ENCODE measurements at places on chromosomes 1 and 21. TPM values are rescaled to one million over a fixed set of nuclear protein-coding genes. Genes with fewer than 3 reads are reported as not detected.

The GRHL3 gene
- not detected for total RNA-seq

- H3K4me3 ChIP-seq: no peak overlapping the region
- no peak for DNase-seq
- H3K27me3 ChIP-seq: no peaks in the 10 kb centered on the region
- no peaks in the 10 kb centered on the region for H3K4me1 ChIP-seq
Observed at GRCh38 chr1:234556245-234556943, 53.6 kb downstream of the IRF2BP2 start.

The LRRC38 gene
- total RNA-seq: not detected

DNA sequence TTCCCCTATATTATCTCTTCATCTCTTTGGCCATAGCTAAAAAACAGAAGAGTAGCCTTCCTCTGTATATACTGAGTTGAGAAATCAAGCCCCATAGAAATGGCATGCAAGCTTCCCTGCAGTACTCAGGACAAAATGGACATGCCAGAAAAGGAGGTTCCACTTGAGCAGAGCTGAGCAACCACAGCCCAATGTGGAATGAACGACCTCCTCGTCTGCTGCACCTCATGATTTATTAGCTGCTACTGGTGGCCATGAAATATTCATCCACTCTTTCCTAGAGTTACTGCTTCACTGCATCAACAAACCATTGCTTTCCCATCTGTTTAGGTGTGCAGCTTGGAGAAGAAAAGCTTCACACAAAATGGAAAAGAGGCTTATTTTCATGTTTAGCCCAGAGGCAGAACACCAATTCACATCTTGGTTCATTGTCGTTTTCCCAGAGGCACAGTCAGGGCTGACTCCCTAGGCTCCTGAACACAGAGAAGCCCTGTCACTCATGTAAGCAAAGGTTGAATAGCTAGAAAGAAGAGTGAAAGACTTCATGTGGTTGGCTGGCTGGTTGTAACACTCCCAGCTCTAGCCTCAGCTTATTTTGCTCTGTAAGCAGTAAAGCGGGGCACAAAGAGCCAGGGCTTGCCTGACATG is 148.0 kb downstream of the TSEN15 start:
- no peaks in the 10 kb centered on the region for H3K36me3 ChIP-seq
- no peak overlapping the region for H3K27ac ChIP-seq
- peaks cover 2% of the 10 kb centered on the region for H3K27me3 ChIP-seq
- H3K4me3 ChIP-seq: no peak overlapping the region
- no peaks in the 10 kb centered on the region for H3K4me1 ChIP-seq

DNA sequence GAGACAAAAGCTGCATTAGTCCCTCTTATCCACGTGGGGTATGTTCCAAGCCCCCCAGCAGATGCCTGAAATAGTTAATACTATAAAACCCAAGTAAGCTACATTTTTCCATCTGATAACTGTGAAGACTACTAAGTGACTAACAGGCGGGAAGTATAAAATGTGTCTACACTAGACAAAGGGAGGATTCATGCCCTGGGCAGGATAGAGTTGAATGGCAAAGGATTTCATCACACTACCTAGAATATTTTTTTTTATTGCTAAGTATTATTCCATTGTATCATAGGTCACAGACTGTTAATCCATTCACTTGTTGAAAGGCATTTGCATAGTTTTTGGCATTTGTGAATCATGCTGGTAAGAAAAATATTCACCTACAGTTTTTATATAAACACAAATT is 26.4 kb upstream of the CFHR4 start:
- H3K4me3 ChIP-seq: no peak overlapping the region
- H3K27me3 ChIP-seq: peaks cover 2% of the 10 kb centered on the region

- DNase-seq: no peak
- no peaks in the 10 kb centered on the region for H3K4me1 ChIP-seq
- H3K27ac ChIP-seq: no peak overlapping the region
- peaks cover 3% of the 10 kb centered on the region for H3K27me3 ChIP-seq
- no peak overlapping the region for H3K4me3 ChIP-seq
Observed at GRCh38 chr1:186845576-186846210, 16.9 kb downstream of the PLA2G4A start.

DNA sequence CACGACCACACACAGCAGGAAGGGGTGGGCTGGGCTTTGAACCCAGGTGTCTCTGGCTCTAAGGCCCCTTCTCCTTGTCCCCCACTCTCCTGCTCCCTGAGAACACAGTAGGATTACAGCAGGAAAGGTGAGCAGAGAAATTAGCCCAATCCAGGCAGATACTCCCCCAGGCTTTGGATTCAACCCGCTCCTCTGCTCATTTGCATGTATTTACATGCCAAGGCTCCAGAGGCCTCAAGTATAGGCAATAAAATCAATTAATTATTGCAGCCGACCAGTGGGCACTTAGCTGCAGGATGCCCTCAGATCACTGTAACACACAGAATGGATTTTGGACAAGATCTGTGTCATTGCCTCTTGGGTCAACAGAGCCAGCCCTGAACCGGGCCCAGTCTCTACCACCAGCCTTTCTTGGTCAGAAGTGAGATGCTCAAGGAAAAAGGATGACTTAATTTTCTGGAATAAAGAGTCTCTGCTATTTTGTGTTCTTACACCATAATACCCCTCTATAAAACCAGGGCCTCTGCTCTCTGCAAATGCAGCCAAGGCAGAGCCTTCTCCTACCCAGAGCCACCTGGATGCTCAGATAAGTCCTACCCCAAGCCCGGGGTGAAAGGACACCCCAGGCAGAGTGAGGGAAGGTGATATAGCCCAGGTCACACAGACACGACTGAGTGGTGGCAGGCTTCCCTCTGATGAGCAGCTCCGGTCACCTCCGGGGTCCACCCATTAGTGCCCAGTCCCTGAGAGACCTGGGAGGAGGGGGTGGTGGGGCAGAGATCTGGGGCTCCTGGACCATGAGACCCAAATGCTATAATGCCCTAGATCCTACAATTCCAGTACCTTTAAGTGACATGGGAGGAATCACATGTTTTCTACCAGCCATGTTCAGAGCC is 28.9 kb downstream of the MATN1 start:
- H3K36me3 ChIP-seq: no peaks in the 10 kb centered on the region
- H3K4me1 ChIP-seq: no peaks in the 10 kb centered on the region
- H3K27me3 ChIP-seq: no peaks in the 10 kb centered on the region
- H3K27ac ChIP-seq: no peak overlapping the region

The TAF13 gene
- total RNA-seq: 29.0 TPM

The UBXN10 gene
- total RNA-seq: 0.53 TPM

GRCh38 chr1:18110968-18111367 is 3.4 kb downstream of the IGSF21 start:
- DNase-seq: peak; percentile 29
- H3K4me3 ChIP-seq: peak overlapping the region; percentile 20
- no peak overlapping the region for H3K27ac ChIP-seq
- H3K27me3 ChIP-seq: peaks cover 63% of the 10 kb centered on the region
- H3K4me1 ChIP-seq: peaks cover 9% of the 10 kb centered on the region
- no peaks in the 10 kb centered on the region for H3K36me3 ChIP-seq

GRCh38 chr1:196660852-196661251 is 9.0 kb downstream of the CFH start:
- H3K27me3 ChIP-seq: no peaks in the 10 kb centered on the region
- no peak overlapping the region for H3K27ac ChIP-seq
- no peak for DNase-seq
- H3K36me3 ChIP-seq: no peaks in the 10 kb centered on the region
- H3K4me1 ChIP-seq: peaks cover 6% of the 10 kb centered on the region

DNA sequence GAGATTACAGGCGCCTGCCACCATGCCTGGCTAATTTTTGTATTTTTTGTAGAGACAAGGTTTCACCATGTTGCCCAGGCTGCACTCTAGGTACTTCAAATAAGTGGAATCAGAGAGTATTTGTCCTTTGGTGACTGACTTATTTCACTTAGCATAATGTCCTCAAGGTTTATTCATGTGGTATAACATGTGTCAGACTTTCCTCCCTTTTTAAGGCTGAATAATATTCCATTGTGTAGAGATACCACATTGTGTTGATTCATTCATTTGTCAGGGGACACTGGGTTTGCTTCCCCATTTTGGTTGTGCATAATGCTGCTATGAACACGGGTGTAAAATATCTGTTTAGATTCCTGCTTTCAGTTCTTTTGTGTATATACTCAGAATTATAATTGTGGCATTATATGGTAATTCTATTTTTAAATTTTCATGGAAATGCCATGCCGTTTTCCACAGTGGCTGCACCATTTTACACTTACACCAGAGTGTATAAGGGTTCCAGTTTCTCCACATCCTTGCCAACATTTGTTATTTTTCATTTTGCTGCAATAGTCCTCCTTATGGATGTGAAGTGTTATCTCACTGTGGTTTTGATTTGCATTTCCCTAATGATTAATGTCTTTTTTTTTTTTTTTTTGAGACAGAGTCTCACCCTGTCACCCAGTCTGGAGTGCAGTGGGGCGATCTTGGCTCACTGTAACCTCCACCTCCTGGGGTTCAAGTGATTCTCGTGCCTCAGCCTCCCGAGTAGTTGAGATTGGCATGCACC is 35.1 kb downstream of the IL6R start:
- no peak for DNase-seq
- no peaks in the 10 kb centered on the region for H3K27me3 ChIP-seq
- no peak overlapping the region for H3K4me3 ChIP-seq
- peaks cover 61% of the 10 kb centered on the region for H3K4me1 ChIP-seq

DNA sequence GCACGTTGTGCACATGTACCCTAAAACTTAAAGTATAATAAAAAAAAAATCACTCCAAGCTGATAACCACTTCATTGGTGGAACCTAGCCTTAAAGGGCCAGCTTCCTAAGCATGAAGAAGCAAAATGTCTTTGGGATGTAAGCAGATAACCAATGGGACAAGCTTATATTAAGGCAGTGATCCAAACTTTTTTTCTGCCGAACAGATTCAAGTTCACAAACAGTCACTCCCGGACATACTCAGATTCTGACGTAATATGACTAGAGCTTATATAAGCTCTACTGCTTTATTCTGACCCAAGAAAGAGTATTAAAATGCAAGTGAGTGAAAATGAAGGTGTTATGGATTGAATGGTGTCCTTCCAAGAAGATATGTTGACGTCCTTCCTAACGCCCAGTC is 44.9 kb upstream of the HIVEP3 start:
- no peak overlapping the region for H3K27ac ChIP-seq
- H3K27me3 ChIP-seq: no peaks in the 10 kb centered on the region
- H3K4me3 ChIP-seq: no peak overlapping the region
- H3K4me1 ChIP-seq: no peaks in the 10 kb centered on the region
- peaks cover 7% of the 10 kb centered on the region for H3K36me3 ChIP-seq

GRCh38 chr1:247268390-247269045 is 12.6 kb downstream of the VN1R5 start:
- peaks cover 5% of the 10 kb centered on the region for H3K36me3 ChIP-seq
- H3K27ac ChIP-seq: no peak overlapping the region
- H3K27me3 ChIP-seq: no peaks in the 10 kb centered on the region
- no peak overlapping the region for H3K4me3 ChIP-seq

- peaks cover 28% of the 10 kb centered on the region for H3K4me1 ChIP-seq
- peak; percentile 28 for DNase-seq
- no peak overlapping the region for H3K4me3 ChIP-seq
- H3K27me3 ChIP-seq: no peaks in the 10 kb centered on the region
- H3K36me3 ChIP-seq: no peaks in the 10 kb centered on the region
Observed at GRCh38 chr1:33094971-33095604, 14.1 kb downstream of the AZIN2 start.

The CLDN14 gene
- total RNA-seq: not detected

- H3K36me3 ChIP-seq: peaks cover 11% of the 10 kb centered on the region
- H3K27me3 ChIP-seq: no peaks in the 10 kb centered on the region
- H3K27ac ChIP-seq: no peak overlapping the region
- no peaks in the 10 kb centered on the region for H3K4me1 ChIP-seq
Observed at GRCh38 chr1:21121764-21122471, 54.8 kb downstream of the EIF4G3 start.

- no peak overlapping the region for H3K27ac ChIP-seq
- H3K4me1 ChIP-seq: no peaks in the 10 kb centered on the region
- DNase-seq: no peak
- no peaks in the 10 kb centered on the region for H3K36me3 ChIP-seq
- no peaks in the 10 kb centered on the region for H3K27me3 ChIP-seq
- H3K4me3 ChIP-seq: no peak overlapping the region
Observed at GRCh38 chr1:70627910-70628309, 216.8 kb downstream of the CTH start.

The LORICRIN gene
- total RNA-seq: 0.19 TPM

DNA sequence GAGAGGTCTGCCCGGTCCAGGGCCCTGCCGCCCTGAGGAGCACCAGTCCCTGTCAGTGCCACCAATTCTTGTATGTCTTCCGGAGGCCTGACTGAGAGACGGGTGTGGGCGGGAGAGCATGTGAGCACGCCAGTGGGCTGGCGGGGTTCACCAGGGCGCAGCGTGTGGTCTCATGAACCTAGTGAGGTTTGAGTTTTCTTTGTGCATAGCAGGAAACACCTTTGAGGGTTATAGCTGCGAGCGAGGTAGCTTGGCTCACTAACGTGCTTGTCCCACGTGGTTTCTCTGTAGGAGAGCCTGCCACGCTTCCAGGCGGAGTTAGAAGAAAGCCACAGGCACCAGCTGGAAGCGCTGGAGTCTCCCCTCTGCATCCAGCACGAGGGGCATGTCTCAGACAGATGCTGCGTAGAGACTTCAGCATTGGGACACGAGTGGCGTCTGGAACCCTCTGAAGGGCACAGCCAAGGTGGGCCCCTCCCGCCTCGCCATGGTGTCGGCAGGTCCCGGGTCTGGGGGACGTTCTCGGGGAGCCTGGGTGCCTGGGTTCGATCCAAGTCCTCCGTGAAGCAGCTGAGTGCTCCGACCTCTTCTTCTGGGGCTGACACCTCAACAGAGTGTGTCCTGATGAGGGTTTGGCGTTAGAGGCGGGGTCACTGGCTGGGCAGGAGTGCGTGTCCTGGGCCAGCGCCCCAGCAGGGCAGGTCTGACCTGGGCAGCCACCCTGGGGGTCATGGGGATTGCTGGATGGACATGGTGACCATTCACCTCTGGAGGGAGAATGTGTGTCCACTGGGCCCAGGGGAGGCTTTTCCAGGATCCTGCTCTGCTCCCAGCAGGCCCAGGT is 31.4 kb downstream of the PCNT start:
- H3K36me3 ChIP-seq: peaks cover 38% of the 10 kb centered on the region
- no peak for DNase-seq
- H3K27ac ChIP-seq: no peak overlapping the region
- H3K4me1 ChIP-seq: no peaks in the 10 kb centered on the region
- H3K4me3 ChIP-seq: no peak overlapping the region

DNA sequence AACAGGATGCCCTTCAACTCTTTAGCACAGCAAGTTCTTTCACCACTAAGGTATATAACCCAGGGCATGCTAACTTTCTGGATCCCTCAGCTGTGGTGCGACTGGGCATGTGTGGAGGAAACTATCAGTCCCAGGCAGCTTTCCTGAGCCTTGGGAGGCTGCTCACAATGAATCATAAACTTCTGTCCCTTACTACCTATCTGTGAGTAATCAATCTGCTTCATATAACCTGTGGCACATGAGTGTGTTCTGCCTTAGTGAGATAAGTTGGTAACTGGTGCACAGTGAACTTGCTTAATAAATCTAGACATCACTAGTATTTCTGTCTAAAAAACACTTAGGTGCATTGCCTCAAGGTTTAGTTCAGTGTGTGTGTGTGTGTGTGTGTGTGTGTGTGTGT is 158.0 kb downstream of the GPATCH2 start:
- H3K27me3 ChIP-seq: no peaks in the 10 kb centered on the region
- H3K27ac ChIP-seq: no peak overlapping the region
- peaks cover 7% of the 10 kb centered on the region for H3K36me3 ChIP-seq
- no peaks in the 10 kb centered on the region for H3K4me1 ChIP-seq

The HSD3B1 gene
- not detected for total RNA-seq

GRCh38 chr1:228166170-228166936 is 749 bp downstream of the IBA57 start:
- peak overlapping the region; percentile 89 for H3K27ac ChIP-seq
- H3K4me3 ChIP-seq: peak overlapping the region; percentile 66
- peaks cover 33% of the 10 kb centered on the region for H3K4me1 ChIP-seq
- no peaks in the 10 kb centered on the region for H3K36me3 ChIP-seq
- no peaks in the 10 kb centered on the region for H3K27me3 ChIP-seq
- DNase-seq: peak; percentile 76
